ENCODE measurements at places on chromosomes 4 and X.

DNA sequence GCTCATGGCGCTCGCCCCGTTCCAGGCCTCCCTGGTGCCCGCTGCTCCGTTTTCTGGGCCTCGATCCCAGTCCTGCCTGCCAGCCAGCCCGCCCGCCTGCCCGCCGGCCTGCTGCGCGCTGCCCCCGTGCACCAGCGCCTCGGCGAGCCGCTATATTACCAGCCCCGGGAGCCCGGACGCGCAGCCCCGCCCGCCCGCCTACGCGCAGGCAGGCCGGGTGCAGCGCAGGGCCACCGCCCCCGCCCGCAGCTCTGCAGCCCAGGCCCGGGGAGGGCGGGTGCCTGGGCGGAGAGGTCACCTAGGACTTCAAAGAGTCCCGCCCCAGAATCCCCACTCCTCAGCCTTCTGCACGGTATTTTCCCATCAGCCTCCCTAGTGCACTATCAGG is at the start of gene MAOB:
MAOB (minus strand) TSS at position 157 of the 388 bp plus-strand sequence; CDS start at position 6, 151 bp downstream.
- DNase-seq, result no peak

- no peak for DNase-seq
Observed at GRCh38 chr4:156923525-156923924, 48.1 kb downstream of the PDGFC start.

GRCh38 chr4:2750719-2751605 is 5.2 kb downstream of the TNIP2 start:
- no peak for DNase-seq

- no peak for DNase-seq
Observed at GRCh38 chr4:77821775-77822174, 2.6 kb upstream of the CNOT6L start.

GRCh38 chrX:50075630-50076339 is 125.0 kb downstream of the AKAP4 start:
- DNase-seq, result no peak

GRCh38 chr4:174869339-174869738 is 40.3 kb upstream of the GLRA3 start:
- no peak for DNase-seq

GRCh38 chrX:143945171-143945570 is 61.3 kb downstream of the UBE2NL start:
- no peak for DNase-seq

DNA sequence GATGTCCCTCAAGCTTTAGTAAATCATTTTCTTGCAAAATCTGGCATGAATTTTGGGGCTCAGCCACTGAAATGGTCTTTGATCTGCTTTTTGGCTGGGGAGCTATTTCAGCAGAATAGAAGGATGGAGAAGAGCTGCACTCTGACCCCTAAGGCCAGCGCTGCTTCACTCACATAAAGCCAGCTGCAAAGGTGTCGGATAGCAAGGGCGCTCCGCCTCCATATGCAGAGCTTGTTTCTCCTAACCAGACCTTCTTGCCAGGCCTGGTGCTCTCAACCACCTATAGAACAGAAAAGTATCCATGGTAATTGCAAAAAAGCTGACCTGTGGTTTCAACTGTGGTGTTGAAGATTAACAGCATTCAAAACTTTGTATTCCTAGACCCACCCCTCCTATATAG is 24.1 kb upstream of the COQ2 start:
- no peak for DNase-seq

GRCh38 chrX:154750301-154751202 is at the start of gene GAB3:
GAB3 (minus strand) TSS chrX:154751077; CDS start chrX:154751025, 52 bp downstream.
- DNase-seq, result no peak

DNA sequence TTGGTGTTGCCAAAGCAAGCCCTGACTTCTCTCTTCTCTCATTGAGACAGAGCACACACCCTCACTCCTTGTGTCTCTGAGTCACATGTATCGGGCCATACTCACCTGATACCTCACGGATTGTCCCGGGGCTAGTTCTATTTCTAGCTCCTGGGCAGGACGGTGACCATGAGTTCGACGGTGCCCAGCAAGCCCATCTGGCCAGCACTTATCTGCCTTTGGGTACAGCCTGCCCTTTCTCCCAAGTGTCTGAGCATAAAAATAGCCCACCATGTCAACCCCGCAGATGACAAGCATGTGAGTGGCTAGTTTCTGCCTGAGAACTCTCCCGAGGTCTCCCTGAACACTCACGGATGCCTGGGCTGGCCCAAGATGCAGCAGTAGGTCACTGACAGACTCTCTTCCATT is 158.5 kb downstream of the DHRSX start:
- no peak for DNase-seq

- no peak for DNase-seq
Observed at GRCh38 chr4:112083587-112084347, 61.5 kb upstream of the FAM241A start.

GRCh38 chr4:12658146-12658545 is 826.0 kb downstream of the RAB28 start:
- DNase-seq, result no peak

DNA sequence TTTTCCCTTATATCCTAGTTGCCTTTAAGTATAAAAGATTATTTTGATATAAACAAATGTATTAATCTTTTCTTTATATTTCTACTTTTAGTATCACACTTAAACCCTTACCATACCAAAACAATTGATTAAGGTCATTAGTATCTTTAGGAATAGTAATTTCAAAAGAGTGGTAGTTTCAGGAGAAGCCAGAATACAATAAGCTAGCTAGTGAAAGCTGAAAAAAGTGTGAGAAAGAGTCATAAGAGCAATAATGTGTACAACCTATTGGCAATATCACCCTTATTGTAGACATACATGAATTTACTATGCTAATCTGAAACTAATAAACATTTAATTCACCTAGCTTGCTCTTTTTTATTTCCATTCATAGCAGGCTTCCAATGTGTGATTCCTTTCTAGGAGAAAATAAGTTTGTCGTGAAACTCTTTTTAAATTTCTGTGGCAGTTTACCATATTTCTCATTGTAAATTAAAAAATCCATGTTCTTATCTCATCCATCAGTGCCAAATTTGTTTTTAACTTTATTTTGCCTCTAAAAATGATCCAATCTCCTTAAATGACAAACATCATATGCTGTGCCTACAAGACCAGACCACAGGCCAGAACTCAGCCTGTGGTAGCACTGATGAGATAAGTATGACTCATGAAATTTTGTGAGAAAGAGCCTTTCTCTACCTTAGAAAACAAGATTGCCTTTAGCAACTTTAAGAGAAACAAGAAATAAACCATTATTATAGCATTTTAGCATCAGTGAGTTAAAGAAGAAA is 8.1 kb downstream of the NEK1 start:
- no peak for DNase-seq

DNA sequence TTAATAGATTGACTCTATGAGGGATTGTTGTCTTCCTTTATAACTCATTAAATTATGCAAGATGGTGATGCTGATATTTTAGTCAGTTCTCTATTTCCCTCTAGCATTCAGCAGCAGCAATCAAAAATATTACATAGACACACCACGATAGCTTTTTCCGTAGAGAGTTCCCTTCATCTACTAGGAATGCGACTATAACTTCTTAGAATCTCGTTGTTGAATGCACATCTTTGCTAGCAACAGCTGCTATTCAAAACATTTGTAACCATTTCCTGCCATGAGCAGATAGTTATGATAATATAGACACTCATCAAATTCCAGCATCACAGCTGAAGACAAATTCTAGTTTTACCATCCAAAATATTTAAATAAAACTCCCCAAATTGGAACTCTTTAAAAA is 147.4 kb upstream of the FGF13 start:
- no peak for DNase-seq

- DNase-seq, result no peak
Observed at GRCh38 chr4:84792366-84793301, 173.9 kb downstream of the WDFY3 start.

Measured in HCT116 (cell line).